Activated CD8-positive, alpha-beta memory T cell treated with anti-CD3 and anti-CD28 coated beads for 36 hours (primary cell): ENCODE measurements at places on chromosomes 2 and 18. TPM values are rescaled to one million over a fixed set of nuclear protein-coding genes. Genes with fewer than 3 reads are reported as not detected.

The C18orf54 gene
- total RNA-seq, result 9.5 TPM

The TIGD1 gene
- 6.3 TPM for total RNA-seq

The DSG3 gene
- not detected for total RNA-seq

The CNDP1 gene
- not detected for total RNA-seq

The ACTG2 gene
- not detected for total RNA-seq

The SCYGR4 gene
- total RNA-seq, result not detected

The TRIM43 gene
- total RNA-seq, result not detected

The SIX3 gene
- total RNA-seq, result 0.08 TPM

The HAT1 gene
- total RNA-seq, result 84.4 TPM

The NMUR1 gene
- total RNA-seq, result 0.15 TPM

The LRRFIP1 gene
- 210 TPM for total RNA-seq

The SCG2 gene
- total RNA-seq, result not detected

The EVA1A gene
- total RNA-seq, result not detected

The GCG gene
- not detected for total RNA-seq

The RUFY4 gene
- total RNA-seq, result not detected

The DNAJC27 gene
- total RNA-seq, result 4.1 TPM

The LRP2 gene
- total RNA-seq, result 0.17 TPM

The PROKR1 gene
- 0.13 TPM for total RNA-seq

The RIOK3 gene
- 67.7 TPM for total RNA-seq

The POTEJ gene
- not detected for total RNA-seq
